Cardiac muscle cell (in vitro differentiated cells and primary cell): ENCODE measurements at places on chromosomes 2 and 18.

- peak; percentile 16 for DNase-seq
Measured at GRCh38 chr2:215973954-215974699, 39.2 kb downstream of the MREG start.

DNA sequence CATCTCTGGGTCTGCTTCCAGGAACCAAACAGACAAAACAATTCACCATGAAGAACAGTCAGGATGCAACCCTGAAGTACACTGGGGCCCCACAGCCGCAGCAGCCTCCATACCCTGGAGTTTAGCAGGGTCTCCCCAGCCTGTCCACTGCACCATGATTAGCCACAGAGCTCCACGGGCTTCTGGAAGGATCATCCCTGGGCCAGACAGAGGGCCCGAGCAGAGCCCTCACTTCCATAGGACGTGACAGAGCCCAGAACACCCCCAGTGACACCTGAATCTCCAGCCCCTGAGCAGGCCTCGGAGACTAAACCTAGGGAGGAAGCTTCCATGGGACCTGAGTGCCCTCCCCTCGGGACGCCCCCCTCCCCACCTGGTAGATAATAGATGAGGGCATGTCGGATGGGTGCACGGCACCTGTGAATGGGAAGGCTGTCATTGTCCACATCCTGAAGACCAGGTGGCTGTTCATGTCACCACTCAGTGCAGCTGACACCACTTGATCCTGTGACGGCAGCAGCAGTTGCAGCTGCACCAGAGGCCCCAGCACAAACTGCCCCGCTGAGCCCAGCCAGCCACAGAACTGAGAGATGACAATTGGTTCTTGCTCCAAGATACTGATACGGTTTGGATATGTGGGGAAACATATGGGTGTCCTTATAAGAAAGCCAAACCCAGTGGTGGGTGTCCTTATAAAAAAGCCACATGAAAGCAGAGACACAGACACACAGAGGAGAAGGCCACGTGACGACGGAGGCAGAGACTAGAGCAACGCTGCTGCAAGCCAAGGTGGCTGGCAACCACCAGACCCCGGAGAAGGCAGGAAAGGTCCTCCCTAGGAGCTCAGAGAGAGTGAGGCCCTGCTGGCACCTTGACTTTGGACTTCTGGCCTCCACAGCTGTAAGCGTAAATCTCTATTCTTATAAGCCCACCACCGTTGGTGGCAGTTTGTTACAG, 23.2 kb downstream of the KIF1A start:
- DNase-seq = no peak

DNA sequence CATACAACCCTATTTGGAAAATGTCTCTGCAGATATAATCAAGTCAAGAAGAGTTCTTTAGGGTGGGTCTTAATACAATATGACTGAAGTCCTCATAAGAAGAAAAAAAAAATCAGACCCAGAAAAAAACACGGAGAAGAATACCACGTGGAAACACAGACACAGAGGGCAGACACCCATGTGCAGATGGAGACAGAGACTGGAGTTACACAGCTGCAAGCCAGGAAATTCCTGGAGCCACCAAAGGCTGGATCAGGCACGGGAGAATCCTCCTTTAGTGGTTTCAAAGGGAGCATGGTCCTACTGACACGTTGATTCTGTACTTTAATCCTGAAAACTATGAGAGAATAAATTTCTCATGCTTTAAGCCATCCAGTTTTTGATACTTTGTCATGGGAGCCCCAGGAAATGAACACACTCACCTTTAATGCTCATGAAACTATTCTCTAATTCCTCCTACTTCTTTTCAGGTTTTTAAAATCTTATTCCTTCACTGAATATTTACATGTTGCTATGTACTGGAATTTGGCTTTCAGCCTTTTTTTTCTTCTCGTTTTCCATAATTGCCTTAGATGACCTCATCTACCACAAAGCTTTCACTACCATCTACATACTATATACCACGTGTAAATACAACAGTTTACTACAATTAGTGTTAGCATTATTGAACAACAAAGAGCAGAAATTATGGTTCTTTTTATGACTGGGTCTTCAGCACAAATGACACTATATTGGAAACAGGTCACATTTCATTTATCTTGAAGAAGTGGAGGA, 529.1 kb downstream of the IRS1 start:
- DNase-seq = no peak

- DNase-seq = no peak
Measured at GRCh38 chr18:10252952-10253705, 201.3 kb upstream of the APCDD1 start.

DNA sequence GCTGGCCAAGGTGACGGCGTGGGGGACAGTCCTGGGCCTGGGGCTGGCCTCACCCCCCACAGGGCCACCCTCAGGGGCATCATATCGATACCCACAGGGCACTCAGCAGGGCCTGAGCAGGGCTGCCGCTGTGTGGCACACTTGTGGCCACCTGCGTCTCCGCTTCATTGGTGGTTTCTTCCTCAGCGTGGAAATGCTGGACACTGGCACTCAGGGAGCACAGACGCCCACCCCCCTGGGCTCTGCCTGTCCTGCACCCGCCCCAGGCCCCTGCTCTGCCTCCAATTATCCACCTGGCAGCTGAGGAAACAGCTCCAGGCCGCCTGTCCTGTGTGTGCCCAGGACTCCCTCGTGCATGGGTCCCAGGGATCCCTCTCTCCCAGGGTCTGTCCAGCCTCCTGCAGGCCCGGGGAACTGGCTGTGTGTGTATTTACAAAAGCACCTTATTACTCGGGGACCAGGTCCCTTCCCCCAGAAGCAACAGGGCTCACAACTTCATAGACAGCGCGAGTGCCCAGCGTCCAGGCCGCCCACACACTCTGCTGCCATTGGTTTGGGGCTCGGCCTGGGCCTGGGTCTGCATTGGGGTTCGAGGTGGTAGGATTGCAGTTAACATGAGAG, 13.1 kb downstream of the CROCC2 start:
- DNase-seq = no peak

GRCh38 chr2:200159829-200160781, 146.4 kb upstream of the SPATS2L start:
- peak; percentile 20 for DNase-seq

GRCh38 chr2:238169708-238170251, 11.0 kb downstream of the ERFE start:
- no peak for DNase-seq

- no peak for DNase-seq
Measured at GRCh38 chr2:60473546-60473945, 79.9 kb downstream of the BCL11A start.

- DNase-seq = no peak
Measured at GRCh38 chr2:17442334-17442733, 75.9 kb downstream of the RAD51AP2 start.

GRCh38 chr2:48343571-48344440, 186.1 kb upstream of the STON1 start:
- no peak for DNase-seq

GRCh38 chr2:128317181-128317898, 1.3 kb downstream of the HS6ST1 start:
- no peak for DNase-seq

DNA sequence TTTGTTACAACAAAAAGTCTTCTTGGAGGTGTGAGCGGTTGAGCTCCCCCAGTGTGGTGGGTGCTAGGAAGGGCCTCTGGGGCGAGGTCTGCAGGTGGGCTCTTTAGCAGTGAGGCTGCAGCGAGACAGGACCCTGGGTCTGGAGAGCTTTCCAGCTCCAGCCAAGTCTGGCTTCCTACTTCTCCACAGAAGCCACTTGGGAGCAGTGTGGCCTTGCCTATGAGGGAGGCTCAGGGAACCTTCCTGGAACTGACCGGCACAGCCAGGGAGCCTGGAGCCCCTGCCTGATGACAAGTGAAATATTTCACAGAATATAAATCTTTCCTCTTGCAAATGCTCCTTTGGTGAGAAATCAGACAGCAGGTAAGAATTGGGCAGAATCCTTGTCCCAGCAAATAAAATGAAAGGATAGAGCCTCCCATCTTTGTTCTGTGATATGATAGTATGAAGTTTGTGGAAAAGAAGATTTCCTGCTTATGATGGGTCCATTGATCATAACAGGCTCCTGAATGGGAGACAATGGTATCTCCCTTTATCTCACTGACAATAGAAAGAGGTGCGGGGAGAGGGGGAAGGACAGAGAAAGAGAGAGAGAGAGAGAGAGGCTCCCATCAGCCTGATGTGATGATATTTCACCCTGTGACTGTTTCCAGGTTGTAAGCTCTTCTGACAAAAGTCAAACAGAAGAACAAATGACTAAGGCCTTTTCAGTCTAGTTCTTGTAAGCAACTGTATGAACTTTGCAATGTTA, 289.8 kb upstream of the SPRED2 start:
- peak; percentile 33 for DNase-seq

- DNase-seq = no peak
Measured at GRCh38 chr2:209907746-209908145, 94.7 kb upstream of the RPE start.

DNA sequence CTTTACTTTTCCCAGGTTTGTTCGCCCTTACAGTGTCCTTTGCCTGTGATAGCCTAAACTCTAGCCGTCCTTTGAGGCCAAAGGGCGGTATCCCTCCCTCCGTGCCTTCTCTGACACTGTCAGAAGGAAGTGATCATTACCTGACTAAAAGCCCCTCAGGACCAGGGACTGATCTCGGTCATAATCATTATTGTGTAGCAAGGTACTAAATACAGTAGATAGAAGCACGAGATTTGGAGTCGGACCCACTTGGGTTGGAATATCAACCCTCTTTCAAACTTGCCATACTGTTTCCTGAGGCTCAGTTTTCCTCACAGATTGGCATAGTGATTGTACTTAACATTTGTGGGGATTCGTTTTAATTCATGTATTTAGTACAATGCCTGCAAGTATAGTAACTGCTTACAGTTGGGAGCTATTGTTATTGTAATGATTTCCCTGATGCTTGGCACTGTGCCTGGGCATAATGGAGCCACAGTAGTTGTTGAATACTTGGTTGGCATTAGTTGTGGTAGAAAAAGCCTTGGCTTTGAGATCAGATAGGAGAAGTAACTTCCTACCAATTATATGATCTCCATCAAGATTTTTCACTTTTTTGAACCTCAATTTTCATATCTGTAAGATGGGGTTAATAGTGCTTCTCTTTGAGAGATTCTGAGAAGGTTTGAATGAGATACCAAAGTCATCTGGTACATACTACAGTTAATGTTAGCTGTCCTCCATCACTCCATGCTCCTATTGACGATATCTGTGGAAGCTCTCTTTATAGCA, 836 bp downstream of the STK11IP start:
- no peak for DNase-seq

DNA sequence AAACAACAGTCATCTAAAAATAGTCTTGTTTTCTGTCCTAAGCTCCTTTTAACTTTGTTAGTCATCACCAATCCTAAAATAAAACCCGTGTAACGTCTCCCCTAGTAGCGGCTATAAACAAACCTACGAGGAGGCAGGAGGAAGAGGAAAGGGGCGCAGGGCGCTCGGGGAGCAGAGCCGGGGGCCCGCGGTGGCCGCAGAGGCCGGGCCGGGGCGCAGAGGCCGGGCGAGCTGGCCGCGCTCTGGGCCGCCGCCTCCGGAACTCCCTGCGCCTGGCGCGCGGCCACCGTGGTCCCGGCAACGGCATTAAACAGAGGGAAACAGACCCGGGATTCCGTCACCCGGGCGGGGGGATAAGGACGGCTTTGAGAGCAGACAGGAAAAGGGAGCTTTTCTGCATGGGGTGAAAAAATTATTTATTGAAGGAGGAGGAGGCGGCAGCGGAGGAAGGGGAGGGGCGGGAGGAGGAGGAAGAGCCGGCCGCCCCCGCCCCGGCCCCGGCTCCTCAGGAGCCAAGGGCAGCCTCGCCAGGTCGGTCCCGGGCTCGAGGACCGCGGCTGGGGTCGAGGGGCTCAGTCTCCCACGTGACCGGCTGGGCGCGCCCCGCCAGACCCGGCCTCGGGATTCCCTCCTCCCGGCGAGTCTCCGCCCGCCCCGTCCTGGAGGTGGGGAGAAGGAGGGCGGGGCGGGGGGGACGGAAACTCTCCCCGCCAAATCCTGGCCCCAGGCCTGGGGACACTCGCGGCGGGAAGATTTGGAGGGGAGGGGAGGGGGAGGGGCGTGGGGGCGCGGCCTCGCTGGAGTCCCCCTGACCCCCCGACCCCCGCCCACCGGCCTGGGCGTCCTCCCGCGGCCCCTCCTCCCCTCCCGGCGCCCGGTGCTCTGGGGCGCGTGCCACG, 1.8 kb upstream of the NFATC1 start:
- peak; percentile 95 for DNase-seq

- DNase-seq = no peak
Measured at GRCh38 chr2:208136716-208137094, 7.1 kb upstream of the CRYGC start.

DNA sequence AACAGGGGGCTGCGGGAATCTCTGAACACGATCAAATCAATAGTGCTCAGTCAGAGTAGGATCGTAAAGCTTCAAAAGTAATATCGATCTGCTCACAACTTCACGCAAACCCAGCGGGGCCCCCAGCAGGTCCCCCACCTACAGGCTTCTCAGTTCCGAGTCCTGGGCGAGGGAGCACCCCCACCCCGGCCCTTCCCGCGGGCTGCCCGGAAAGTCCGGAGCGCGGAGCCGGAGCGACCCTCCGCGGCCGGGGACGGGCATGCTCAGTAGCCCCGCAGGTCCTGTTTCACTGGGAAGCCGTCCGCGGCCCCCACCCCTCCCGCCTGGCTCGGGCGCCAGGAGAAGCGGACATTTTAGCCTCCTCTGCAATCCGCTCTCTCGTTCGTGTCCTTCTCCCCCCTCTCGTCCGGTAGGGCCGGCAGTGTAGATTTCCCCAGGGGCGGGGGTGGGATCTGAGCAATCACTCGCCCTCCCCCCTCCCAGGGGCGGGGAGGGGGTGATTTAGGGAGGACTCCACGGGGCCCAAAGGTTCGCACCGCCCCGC, 3.3 kb upstream of the SPRED2 start:
- peak; percentile 93 for DNase-seq

DNA sequence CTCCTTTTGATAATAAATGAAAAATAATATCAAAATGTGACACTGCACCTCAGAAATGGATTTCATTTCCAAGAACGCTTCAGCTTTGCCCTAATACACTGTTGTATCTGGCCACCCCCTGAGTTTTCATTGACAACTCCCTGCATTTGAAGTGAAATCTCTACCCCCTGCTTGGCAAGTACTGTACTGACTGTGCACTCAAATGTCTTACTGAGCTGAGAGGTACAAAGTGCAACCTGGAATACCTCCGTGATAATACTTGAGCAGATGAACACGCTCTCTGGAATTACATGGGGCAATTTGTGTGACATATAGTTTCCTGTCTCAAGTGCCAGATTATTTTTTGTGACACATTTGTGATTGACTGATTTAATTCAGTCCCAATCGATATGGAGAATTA, 231.1 kb downstream of the LRP1B start:
- DNase-seq = no peak
